ENCODE measurements at places on chromosomes 2 and 18. TPM values are rescaled to one million over a fixed set of nuclear protein-coding genes. Genes with fewer than 3 reads are reported as not detected.
A peak's percentile ranks its signal among the peaks of the same experiment; 100 is the strongest.

Gene CCT7
- 426 TPM for total RNA-seq

Gene MC2R
- total RNA-seq: 0.05 TPM

Gene CTAGE1
- not detected for total RNA-seq

Gene PJVK
- total RNA-seq: 3.7 TPM

DNA sequence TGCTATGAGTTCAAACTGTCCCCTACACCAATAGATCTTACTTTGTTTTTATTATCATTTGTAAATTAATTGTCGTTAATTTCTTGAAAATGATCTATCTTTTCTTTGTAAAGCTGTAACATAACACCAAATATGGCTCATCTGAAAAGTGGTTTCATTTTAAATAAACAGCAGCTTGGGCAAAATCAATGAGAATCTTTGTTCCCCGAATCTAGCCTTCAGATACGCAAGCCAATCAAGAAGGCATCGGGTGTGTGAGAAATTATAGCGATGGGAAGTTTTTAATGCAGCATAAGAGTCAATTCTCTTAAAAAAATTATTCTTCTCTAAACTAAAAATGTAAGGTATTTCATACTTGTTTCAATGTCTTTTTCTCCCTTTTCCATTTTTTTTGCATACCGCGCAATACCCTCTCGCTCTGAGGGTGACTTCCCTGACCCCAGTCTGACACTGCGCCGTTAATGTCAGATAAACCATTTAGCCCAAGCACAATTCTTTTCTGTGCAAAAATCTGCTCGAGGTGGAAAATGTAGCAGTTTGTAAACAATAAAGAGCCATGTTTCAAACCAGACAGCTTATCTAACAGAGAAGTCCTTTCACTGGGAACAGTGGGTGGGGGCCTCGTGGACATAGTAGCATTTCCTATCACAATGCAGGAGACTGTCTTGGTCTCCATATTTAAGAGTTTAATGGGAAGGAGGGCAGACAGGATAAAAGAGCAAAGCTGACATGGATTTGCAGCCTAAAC is 129.4 kb downstream of the TCF4 start:
- no peak overlapping the region for H3K27ac ChIP-seq
- no peaks in the 10 kb centered on the region for H3K4me1 ChIP-seq
- H3K4me3 ChIP-seq: no peak overlapping the region
- H3K36me3 ChIP-seq: no peaks in the 10 kb centered on the region

GRCh38 chr2:3451926-3452671 is 67.2 kb downstream of the ADI1 start:
- no peaks in the 10 kb centered on the region for H3K4me1 ChIP-seq
- H3K27me3 ChIP-seq: no peaks in the 10 kb centered on the region
- H3K27ac ChIP-seq: no peak overlapping the region
- no peak for DNase-seq

DNA sequence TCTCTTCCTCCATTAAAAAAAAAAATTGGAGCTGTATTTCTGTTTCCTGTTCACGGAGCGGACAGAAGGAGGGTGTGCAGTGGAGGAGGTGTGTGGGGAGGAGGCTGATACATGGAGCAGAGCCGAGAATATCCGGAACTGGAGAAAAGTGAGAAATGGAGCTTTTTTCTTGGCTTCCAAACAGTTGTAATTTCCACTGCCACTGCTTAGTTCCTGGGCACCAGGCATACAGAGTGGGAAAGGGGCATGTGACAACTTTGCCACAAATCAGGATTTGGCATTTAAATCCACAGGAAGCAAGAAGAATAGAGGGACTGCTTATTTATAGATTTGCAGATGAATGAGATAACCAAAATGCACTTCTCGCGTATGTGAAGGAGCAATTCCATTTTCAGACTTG is 71.2 kb downstream of the BCL11A start:
- H3K4me1 ChIP-seq: no peaks in the 10 kb centered on the region
- DNase-seq: no peak
- no peaks in the 10 kb centered on the region for H3K36me3 ChIP-seq
- peaks cover 6% of the 10 kb centered on the region for H3K27me3 ChIP-seq

GRCh38 chr2:221225752-221226151 is 346.4 kb downstream of the EPHA4 start:
- H3K4me1 ChIP-seq: no peaks in the 10 kb centered on the region
- no peaks in the 10 kb centered on the region for H3K27me3 ChIP-seq
- no peak overlapping the region for H3K27ac ChIP-seq
- no peak for DNase-seq
- H3K4me3 ChIP-seq: no peak overlapping the region
- H3K36me3 ChIP-seq: no peaks in the 10 kb centered on the region

GRCh38 chr2:128252501-128252900 is 66.2 kb downstream of the HS6ST1 start:
- no peaks in the 10 kb centered on the region for H3K36me3 ChIP-seq
- H3K27ac ChIP-seq: no peak overlapping the region
- no peak for DNase-seq
- H3K4me3 ChIP-seq: no peak overlapping the region
- peaks cover 2% of the 10 kb centered on the region for H3K27me3 ChIP-seq

- H3K27me3 ChIP-seq: no peaks in the 10 kb centered on the region
- H3K4me1 ChIP-seq: no peaks in the 10 kb centered on the region
- no peak for DNase-seq
- H3K27ac ChIP-seq: no peak overlapping the region
Measured at GRCh38 chr2:134070281-134070741, 183.6 kb upstream of the MGAT5 start.

DNA sequence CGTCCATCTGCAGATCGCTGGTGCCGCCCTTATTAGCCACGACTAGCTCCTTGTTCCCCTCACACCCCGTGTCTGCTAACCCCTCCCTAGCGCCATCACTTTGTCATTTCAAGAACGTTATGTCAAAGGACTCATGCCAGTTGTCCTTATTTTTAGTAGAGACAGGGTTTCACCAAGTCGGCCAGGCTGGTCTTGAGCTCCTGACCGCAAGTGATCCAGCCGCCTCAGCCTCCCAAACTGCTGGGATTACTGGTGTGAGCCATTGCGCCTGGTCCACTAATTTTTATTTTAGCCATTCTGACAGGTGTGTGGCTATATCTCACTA is 138.9 kb upstream of the HDAC4 start:
- H3K27me3 ChIP-seq: peaks cover 9% of the 10 kb centered on the region
- DNase-seq: no peak
- no peaks in the 10 kb centered on the region for H3K4me1 ChIP-seq

GRCh38 chr2:109350526-109350925 is 221.5 kb downstream of the SH3RF3 start:
- no peak overlapping the region for H3K27ac ChIP-seq
- H3K27me3 ChIP-seq: no peaks in the 10 kb centered on the region
- no peak overlapping the region for H3K4me3 ChIP-seq
- H3K4me1 ChIP-seq: peaks cover 6% of the 10 kb centered on the region
- no peak for DNase-seq

- no peaks in the 10 kb centered on the region for H3K27me3 ChIP-seq
- H3K27ac ChIP-seq: peak overlapping the region; percentile 23
- H3K4me3 ChIP-seq: no peak overlapping the region
- H3K36me3 ChIP-seq: no peaks in the 10 kb centered on the region
- peaks cover 29% of the 10 kb centered on the region for H3K4me1 ChIP-seq
Measured at GRCh38 chr2:20588918-20589871, 61.7 kb downstream of the HS1BP3 start.

DNA sequence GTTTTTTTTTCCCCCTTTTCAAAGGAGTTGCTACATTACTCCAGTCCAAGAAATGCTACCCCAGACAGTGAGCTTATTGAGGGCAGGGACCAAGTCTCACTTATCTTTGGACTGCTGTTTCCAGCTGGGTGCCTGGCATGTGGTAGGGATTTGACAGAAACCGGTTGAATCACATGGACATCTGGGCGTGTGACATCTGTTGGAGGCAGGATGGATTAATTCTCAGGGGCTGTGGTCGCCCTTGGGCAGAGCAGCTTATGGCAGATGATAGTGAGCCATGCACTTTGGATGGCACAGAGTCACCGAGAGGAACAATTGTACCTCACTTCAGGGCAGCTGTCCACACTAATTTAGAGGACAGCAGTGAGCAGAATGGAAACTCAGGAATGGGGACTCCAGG is 254.6 kb upstream of the ID2 start:
- no peaks in the 10 kb centered on the region for H3K4me1 ChIP-seq
- H3K36me3 ChIP-seq: no peaks in the 10 kb centered on the region
- peaks cover 3% of the 10 kb centered on the region for H3K27me3 ChIP-seq
- DNase-seq: no peak
- no peak overlapping the region for H3K4me3 ChIP-seq
- no peak overlapping the region for H3K27ac ChIP-seq

DNA sequence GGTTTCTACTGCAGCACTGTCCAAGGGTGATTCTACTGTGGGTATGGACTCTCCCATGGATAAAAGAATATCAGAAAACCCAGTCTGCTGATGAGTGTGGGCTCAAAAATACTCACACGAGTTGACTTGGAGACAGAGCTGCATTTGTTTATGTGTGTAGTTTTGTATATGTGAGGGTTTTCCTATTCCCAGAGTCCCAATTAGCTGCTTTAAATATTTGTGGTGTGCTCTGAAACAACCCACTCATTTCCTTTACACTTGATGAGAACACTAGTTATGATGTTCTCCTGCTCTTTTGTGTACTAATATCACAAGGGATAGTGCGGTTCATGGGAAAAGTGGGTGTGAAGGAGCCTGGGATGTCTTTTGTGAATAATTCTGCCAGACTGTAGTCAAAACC is 337.3 kb downstream of the PLCL1 start:
- no peak overlapping the region for H3K27ac ChIP-seq
- H3K27me3 ChIP-seq: peaks cover 6% of the 10 kb centered on the region
- no peak overlapping the region for H3K4me3 ChIP-seq

DNA sequence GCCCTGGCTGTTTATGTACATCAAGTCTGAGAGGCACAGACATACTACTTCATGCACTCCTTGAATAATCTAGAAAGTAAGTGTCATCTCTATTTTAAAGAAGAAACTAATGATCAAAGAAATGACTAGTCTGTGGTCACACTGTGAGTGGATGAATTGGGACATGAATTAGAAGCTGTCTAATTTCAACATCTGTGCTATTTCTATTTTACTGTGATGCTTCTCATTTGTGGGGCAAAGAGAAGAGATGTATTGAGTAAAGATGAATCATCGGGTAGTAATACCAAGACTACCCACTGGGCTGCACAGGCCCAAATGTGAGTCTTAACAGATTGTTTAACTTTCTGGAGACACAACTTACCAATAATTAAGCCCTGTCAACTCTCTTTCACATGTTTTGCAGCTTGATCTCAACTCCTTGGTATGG is 42.4 kb upstream of the MTIF2 start:
- no peaks in the 10 kb centered on the region for H3K4me1 ChIP-seq
- H3K27me3 ChIP-seq: no peaks in the 10 kb centered on the region
- no peak overlapping the region for H3K27ac ChIP-seq
- peaks cover 51% of the 10 kb centered on the region for H3K36me3 ChIP-seq

DNA sequence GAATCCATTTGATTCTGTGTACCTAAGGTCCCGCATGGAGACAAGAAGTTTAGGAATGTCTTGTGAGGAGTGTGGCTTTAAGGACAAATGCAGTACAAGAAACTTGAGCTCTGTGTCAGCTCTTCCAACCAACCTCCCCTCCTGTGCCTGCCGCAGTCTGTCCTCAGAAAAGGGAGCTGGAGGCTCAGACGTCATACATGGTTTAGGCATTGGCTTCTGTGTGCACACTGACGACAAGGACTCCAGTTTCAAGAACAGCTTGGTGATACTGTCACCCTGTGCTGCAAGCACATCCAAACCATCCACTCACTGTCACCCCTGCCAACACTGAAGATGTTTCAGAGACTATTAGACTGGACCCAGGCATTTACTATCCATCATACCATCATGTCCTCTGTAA is 470.4 kb downstream of the IRS1 start:
- H3K27me3 ChIP-seq: no peaks in the 10 kb centered on the region
- H3K4me3 ChIP-seq: no peak overlapping the region
- DNase-seq: no peak
- no peaks in the 10 kb centered on the region for H3K36me3 ChIP-seq
- no peaks in the 10 kb centered on the region for H3K4me1 ChIP-seq
